Hematopoietic multipotent progenitor cell treated with erythropoietin and hydrocortisone succinate and interleukin-3 and kit ligand, for 8 days (in vitro differentiated cells): ENCODE measurements at places on chromosomes 7 and 10.

DNA sequence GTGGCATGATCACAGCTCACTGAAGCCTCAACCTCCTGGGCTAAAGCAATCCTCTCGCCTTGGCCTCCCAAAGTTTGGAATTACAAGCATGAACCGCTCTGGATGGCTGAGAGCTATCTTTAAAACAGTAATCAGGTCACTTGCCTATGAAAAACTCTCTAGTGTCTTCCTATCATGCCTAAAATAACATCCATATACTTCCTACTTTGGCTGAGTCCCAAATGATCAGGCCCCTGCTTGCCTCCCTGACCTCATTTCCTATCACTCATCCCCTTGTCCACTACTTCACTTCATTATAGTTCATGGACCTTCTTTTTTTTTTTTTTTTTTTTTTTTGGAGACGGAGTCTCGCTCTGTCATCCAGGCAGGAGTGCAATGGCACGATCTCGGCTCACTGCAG, 28.0 kb downstream of the SEPTIN7 start:
- no peak for DNase-seq

DNA sequence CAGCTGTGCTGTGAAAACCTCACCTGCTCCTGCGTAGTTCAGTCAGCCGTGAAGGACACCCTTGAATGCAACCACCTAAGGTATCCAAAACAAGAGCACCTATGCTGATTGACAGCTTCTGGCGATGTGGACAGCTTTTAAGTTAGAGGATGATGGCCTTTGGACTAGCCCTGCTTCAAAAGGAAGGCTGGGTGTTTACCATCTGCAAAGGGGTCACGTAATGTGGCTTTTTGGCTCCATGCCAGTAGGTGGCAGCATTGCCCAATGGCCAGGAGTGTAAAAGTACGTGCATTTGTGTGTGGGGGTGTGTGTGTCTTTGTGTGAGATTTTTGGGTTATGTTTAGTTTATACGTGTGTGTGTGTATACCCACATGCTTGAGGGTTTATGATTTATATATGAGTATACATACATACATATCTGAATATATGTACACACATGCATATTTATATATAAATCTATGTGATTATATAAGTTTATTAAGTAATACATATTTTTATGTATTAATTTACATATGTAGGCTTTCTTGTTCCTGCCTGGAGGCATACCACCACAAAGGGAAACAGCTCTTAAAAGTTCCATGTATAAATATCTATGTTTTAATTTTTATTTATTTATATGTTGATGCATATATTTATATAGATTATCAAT, 236.3 kb upstream of the ANKRD30A start:
- DNase-seq = peak; percentile 55

GRCh38 chr7:66826649-66827048, 86.1 kb downstream of the RABGEF1 start:
- DNase-seq = no peak

GRCh38 chr7:99373091-99374066, 1.2 kb upstream of the ARPC1B start:
- no peak for DNase-seq

GRCh38 chr10:102776779-102777456, 33.2 kb downstream of the WBP1L start:
- peak; percentile 91 for DNase-seq

GRCh38 chr7:112726076-112726475, 64.1 kb downstream of the TMEM168 start:
- no peak for DNase-seq

DNA sequence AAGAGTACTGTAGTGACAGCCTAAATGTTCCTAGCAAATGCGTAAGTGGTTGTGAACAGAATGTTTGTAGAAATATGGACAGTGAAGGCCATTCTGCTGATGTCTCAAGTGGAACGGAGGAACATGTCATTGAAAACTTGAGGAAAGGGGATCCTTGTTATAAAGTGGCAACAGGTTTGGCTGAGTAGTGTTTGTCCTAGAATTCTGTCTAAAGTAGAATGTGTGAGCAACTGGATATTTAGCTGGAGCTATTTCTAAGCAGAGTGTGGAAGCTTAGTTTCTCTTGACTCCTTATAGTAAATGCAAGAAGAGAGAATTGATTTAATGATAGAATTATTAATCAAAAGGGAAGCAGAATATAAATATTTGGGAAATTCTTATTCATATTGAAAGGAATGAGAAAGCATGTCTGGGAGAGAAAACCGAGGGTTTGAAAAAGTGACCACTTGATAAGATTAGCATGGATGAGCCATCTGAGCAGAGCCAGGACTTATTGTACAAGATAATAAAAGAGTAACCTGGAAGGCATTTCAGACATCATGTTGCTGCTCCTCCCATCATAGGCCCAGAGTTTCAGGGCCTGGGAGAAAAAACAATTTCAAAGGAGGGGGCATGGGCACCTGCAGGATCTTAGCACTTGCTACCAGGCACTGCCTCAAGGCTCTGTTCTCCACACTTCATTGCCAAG, 276.1 kb downstream of the BMPER start:
- DNase-seq = no peak

DNA sequence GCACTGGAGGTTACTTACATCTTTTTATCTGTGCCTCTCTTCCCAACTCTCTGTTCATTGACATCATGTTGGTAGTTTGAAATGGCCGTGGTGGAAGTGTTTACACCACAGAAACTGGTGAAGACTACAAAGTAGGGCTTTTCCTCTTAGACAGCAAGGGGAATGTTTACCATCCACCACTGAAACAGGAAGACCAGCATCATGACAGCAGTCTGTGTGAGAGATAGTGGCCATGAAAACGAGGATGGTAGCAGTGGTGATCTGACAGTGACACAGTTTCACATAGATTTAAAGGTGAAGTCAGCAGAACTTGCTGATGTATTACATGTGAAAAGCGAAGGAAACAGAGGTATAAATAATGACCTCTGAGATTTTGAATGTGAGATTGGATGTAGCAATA, 115.7 kb downstream of the CCDC71L start:
- DNase-seq = no peak

- no peak for DNase-seq
Observed at GRCh38 chr10:51699145-51699474, 285 bp downstream of the CSTF2T start.

DNA sequence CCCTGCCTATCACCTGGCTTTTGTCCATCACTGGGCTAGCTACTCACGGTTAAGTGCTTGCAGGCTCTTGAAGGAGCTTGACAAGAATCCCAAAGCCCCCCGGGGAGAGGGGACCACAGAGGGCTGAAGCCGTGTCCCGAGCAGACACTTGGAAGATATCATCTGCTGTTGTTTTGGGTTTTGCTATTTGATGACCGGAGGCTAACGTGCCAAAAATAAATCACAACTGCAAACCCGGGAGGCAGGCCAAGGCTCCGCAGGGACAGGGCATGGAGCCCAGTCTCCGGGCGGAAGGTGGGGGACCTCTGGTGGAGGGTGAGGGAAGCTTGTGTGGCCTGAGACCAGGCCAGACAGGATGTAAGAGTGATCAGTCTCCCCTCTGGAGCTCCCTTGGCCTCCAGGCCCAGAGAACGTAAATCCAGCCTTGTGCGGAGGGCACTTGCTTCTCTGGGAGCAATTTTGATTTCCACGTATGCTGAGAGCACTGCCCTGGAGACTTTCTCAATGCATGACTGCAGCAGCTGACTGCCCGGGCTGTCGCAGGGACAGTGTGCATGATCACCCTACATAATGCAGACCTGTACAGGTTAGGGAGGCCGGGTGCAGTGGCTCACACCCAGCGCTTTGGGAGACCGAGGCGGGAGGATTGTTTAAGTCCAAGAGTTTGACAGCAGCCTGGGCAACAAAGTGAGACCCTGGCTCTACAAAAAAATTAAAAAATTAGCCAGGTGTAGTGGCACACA, at the start of gene PHKG1:
PHKG1 (minus strand) TSS at position 164 of the 743 bp plus-strand sequence. CDS start 4,011 bp downstream, outside the sequence.
- peak; percentile 26 for DNase-seq

GRCh38 chr10:5297466-5297865, 67.3 kb upstream of the UCN3 start:
- peak; percentile 27 for DNase-seq

DNA sequence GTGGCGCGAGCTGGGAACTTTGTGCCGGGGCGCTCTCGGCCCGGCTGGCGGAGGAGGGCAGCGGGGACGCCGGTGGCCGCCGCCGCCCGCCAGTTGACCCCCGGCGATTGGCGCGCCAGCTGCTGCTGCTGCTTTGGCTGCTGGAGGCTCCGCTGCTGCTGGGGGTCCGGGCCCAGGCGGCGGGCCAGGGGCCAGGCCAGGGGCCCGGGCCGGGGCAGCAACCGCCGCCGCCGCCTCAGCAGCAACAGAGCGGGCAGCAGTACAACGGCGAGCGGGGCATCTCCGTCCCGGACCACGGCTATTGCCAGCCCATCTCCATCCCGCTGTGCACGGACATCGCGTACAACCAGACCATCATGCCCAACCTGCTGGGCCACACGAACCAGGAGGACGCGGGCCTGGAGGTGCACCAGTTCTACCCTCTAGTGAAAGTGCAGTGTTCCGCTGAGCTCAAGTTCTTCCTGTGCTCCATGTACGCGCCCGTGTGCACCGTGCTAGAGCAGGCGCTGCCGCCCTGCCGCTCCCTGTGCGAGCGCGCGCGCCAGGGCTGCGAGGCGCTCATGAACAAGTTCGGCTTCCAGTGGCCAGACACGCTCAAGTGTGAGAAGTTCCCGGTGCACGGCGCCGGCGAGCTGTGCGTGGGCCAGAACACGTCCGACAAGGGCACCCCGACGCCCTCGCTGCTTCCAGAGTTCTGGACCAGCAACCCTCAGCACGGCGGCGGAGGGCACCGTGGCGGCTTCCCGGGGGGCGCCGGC, 870 bp downstream of the FZD1 start:
- peak; percentile 65 for DNase-seq

DNA sequence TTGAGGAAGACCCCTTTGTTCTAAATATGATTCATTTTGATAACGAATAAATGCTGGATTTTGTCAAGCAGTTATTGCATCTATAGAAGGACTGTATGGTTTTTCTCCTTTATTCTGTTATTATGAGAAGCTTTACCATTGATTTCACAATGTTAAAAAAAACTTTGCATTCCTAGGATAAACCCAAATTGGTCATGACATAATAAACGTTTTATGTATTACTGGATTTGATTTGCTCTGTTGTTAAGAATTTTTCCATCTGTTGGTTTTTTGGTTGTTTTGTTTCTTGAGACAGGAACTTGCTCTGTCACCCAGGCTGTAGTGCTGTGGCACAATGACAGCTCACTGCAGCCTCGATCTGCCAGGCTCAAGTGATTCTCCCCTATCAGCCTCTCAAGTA, 2.2 kb upstream of the DNA2 start:
- no peak for DNase-seq

DNA sequence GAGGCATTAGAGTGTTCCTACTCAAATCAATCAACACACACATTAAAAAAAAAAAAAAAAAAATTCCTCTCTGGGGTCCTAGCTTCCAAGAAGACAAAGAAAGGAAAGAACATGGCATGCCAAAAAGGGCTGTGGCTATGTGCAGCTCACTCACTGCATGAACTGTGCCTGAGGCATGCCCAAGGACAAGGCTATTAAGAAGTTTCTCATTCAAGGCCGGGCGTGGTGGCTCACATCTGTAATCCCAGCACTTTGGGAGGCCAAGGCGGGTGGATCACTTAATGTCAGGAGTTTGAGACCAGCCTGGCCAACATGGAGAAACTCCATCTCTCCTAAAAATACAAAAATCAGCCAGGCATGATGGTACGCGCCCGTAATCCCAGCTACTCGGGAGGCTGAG, 41.9 kb upstream of the PPP3CB start:
- no peak for DNase-seq

GRCh38 chr7:35823440-35823839, 22.6 kb downstream of the SEPTIN7 start:
- no peak for DNase-seq

GRCh38 chr10:4229106-4229505, 444.1 kb upstream of the KLF6 start:
- no peak for DNase-seq
